GM03348 (cell line): ENCODE measurements at places on chromosomes 5 and 9.

GRCh38 chr9:131162886-131163285 is 37.5 kb downstream of the NUP214 start:
- DNase-seq, result no peak

DNA sequence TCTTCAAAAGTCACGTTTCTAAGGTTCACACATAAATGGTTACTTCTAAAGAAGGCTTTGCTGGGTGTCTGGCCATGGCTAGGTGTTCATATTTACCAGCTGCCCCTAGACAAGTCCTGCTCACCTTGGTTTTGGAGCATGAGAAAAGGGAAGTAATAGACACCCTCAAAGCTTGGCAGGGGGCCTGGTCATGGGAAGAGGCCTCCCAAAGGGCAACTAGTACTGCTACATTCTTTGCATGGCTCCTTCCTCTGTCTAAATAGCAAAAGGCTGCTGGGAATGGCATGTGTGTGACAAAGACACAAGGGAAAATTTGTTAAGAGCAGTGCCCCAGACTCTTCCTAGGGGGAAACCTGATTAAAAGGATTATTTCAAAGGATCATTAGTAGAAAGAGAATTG is 93.4 kb downstream of the NRG2 start:
- DNase-seq, result no peak

- no peak for DNase-seq
These were observed 418.3 kb downstream of the HCN1 start for GRCh38 chr5:45277860-45278259.

GRCh38 chr5:103744159-103744558 is 181.6 kb upstream of the NUDT12 start:
- DNase-seq, result peak; percentile 27
